ENCODE measurements at places on chromosomes 5 and 9. TPM values are rescaled to one million over a fixed set of nuclear protein-coding genes. Genes with fewer than 3 reads are reported as not detected.
A peak's percentile ranks its signal among the peaks of the same experiment; 100 is the strongest.

GRCh38 chr5:104913841-104914281 is 1351.3 kb upstream of the NUDT12 start:
- DNase-seq: no peak

GRCh38 chr5:761854-762710 is 22.4 kb downstream of the ZDHHC11B start:
- no peak for DNase-seq

DNA sequence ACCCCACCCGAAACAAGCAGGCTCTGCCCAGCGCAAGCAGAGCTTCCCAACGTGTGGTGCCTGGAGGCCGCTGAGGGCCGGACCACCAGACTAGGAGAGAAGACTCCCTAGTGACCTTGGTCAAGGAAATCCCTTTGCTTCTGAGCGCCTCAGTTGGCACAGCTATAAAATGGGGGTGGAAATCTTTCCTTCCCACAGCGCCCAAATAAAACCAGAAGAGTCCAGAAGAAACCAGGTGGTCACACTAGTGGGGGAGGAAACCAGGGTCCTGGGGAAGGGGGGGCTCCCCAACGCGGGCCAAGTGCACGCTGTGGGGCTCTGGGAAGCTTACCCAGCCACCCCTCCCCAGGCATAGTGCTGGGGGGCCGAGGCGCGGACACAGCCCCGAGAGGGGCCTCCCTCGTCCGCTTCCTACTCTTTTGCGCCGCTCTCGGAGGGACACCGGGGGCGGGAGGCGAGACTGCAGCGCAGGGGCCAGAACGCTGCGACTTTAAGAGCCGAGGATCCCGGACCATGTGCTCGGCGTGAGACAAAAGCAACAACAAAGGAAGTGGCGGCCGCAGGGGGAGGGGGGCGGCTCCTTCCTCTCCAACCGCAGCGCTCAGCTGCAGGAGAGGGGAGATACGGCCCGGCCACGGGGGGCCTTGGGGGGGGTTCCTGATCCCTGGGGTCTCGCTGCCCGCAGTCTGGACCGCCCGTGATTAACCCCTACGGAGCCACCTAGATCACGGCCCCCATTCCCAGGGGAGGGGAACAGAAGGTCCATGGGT is 885 bp downstream of the RNF44 start:
- peak; percentile 69 for DNase-seq

DNA sequence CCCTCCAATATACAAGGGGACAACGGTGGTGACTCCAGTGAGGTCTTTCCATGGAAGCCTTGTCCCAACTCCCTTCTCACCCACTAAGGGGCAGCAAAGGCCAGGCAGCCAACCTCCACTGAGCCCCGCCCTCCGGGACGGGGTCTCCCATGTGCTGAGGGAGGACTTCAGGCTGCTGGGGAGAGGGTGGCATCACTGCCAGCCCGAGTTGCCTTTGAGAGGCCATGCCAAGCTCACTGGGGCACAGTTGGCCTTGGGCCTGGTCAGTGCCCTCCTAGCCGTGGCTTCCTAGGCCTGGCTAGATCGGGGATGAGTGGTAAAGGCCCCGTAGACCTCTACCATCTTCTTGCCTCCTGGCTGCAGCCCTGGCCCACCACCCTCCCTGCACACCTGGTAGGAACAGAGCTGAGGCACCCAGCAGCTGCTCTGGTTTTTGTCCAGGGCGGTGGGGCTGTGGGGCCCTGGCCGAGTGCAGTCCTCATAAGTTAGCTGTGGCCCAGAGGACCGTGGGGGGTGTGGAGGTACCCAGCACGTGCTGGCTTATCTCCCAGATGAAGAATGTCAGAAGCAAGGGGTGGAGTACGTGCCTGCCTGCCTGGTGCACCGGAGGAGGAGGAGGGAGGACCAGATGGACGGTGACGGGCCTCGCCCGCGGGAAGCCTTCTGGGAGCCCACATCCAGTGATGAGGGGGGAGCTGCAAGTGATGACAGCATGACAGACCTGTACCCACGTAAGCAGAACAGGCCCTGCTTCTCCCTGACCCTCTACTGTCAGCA is 3.2 kb downstream of the SURF2 start:
- no peak for DNase-seq

DNA sequence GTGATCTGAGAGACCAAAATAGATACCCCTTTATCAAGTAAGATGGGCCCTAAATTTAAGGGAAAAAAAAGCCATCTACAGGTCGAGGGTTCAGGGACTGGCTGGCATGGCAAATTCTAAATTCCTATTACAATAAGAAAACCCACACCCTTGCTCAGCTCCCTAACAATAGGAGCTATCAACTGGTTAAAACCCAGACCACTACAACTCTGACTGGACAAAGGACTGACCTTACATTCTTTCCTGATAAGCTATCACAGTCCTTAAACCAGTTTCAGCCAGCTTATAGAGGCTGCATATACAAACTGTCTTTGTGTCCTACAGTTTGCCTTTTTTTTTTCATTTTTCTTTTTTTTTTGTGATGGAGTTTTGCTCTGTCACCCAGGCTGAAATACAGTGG is 803.6 kb downstream of the NR2F1-AS1 start:
- no peak for DNase-seq

GRCh38 chr9:99437145-99437544 is 215.1 kb downstream of the SEC61B start:
- no peak for DNase-seq

DNA sequence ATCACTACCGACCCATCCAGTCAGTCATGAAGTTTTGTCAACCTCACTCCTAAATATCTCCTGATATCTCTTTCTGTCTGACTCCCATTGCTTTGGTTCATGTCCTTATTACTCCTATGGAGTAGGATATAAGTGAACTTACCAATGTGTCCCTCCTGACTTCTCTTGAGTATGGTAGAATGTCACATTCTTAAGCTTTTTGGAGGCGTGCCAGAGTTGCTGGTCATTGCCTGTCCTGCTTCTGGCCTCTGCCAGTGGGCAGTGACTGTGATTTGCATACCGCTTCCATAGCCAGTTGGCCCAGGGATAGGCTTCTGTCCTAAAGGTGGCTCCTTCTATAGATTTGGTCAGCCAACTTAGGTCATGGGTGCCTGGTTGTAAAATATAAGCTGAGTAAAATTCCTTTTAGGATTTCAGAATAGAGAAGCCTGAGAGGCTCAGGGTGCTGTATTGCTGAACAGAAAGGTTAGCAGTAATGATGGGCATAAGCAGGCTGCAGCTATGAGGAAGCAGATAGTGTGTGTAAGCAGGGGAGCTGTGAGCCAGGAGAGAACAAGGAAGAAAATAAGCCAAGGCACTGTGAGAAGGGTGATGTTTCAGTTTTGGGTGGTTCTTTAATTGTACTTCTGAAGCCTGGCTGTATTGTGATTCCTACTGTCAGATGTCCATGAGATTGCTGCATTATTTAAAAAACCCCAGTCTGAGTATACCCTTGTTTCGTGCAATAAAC is 16.1 kb upstream of the MARCHF3 start:
- no peak for DNase-seq

DNA sequence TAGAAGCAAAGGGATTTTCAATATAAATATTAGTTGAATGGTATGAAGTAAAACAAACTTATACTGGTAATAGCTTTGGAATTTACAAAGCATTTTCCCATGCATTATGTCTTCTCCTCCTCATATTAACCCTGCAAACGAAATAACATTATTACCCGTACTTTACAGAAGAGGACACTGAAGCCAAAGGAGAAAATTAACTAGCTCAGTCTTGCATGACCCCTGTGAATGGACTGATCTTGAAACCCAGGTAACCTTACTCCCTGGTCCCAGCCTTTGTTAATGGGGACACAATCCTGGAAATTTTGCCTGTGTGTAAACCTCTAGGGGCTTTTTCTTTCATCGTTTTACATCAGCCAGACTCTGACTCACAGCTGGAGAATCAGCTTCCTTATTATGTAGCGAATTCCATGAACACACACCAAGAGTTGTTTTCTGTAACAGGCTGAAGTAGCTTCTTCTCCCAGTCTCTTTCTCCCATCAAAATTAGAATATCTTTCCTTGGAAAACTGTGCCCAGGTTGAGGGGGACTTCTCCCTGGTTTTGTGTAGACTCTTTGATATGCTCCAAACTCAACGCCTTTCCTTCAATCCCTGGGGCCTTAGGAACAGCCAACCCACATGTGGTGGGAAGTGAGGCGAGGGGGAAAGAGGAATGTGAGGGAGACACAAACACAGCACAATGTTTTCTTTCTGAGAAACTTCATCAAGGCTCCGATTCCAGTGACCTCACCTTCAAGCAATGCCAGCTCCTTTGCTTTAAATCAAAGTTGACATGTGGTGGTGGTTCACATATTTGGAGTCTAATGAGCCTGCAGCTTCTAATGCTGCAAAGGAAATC is 480.9 kb upstream of the PAPPA start:
- no peak for DNase-seq

DNA sequence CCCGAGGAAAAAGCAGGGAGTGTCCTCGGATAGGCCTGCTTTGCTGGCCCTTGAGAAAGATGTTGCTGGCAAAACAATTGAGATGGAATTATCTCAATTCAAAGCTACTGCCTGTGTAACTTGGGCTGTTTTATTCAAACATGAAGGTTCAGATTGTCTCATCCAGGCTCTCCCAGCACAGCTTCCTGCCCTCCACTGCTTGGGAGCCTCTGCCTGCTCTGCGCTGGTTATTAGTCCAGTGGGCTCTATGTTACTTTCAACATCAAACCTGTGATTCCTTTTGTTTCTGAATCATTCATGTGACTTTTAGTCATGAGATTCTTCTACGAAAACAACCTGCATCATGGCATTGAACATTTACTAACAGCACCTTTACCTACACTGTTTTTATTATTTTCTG is 123.2 kb downstream of the SNCAIP start:
- no peak for DNase-seq

DNA sequence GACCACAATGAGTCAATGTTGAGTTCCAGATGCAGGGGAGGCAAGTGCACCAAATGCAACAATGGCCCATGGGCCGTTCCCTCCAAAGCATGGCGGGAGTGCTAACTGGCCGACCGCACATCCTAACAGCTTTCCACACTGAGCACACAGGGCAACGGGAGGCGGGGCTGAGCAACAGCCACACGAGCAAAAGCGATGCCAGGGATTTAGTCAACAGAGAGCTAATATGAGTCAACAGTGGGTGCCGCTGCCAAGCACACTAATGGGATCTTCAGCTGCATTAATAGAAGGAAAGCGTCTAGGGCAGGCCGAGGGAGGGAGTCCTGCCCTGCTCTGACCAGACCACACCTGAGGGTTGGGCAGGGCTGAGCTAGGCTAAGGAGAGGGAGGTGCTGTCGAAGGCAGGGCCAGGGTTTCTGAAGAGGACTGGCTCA is 4.6 kb downstream of the EPB41L4B start:
- peak; percentile 94 for DNase-seq

GRCh38 chr5:139019880-139020279 is 144.7 kb upstream of the LRRTM2 start:
- DNase-seq: no peak

- no peak for DNase-seq
Measured at GRCh38 chr5:171480239-171480638, 60.8 kb downstream of the FGF18 start.

DNA sequence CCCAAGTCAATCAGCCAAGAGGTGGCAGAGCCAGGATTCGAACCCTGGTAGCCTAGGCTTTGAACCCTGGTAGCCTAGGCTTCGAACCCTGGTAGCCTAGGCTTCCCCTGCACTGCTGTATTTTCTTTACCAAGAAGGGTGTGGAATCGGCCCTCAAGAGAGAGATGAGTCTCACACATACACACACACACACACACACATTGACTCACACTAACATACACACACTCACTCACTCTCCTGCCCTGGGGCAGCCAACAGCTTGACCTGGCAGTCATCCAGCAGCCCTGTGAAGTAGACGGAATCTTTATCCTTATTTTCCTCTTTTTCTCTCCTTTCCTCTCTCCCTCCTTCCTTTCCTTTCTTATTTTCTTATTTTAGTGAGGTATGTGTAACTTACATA is 55.4 kb upstream of the RPL26L1 start:
- DNase-seq: peak; percentile 62

GRCh38 chr9:112013266-112013665 is 116.7 kb downstream of the UGCG start:
- no peak for DNase-seq

DNA sequence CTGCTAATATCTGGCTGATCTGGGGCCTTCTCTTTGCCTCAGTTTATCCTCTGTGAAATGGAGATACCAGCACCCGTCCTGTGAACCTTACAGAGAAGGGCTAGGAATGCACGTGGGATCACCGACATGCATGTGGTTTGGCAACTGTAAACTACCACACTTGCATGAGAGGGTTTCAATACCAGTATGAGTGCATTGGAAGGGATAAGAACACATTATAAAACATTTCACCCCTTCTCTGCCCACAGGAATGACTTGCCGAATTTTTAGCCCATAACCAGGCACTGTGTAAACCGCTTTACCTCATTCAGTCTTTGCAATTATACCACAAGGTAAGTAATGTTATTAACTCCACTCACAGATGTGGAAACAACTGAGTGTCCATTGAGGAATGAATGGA is 8.9 kb upstream of the RAB14 start:
- DNase-seq: no peak

DNA sequence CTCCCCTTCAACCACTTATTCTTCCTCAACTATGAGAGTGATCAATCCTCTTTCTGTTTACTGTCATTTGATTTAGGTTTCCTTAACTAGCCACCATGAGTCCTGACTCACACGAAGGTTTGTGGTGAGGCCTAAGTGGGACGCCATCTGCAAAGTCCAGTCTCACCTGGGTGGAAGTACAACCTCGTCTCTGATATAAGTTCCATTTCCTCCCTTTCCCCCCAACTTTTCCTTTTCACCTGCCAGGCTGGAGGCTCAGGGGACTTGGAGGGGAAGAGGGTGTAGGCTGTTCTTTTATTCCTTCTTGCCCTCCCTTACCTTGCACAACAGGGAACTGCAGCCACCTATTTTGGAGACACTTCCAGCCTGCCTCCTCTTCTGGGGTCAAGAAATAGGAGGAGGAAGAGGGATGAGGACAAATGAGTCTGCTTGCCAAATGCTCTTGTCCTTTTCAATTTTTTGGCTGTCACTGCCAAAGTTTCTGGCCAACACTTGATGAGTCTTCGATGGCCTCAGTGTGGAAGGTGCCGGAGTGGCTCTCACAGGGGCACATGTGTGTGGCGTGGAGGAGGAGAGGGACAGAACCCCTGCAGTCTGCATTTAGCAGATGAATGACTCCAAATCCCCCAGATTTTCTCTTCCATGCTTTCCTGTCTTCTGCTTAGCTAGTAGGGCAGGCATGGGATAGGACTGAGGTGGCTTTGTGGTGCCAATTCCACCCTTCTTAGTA is 249.6 kb downstream of the NSG2 start:
- DNase-seq: no peak

Gene FIBCD1
- total RNA-seq: 0.03 TPM

Gene PCDHGA10
- total RNA-seq: 4.3 TPM

Gene GABRA6
- total RNA-seq: not detected

Gene UBAP1
- total RNA-seq: 19.1 TPM

Gene PCDHGA6
- 0.48 TPM for total RNA-seq

Gene PTCH1
- total RNA-seq: 6.6 TPM

Gene NUTM2G
- total RNA-seq: not detected

All from HT-29 (cell line).